Upper lobe of left lung (tissue), 6 donors: ENCODE measurements at places on chromosomes 12 and 14.

GRCh38 chr12:5376591-5377207 lies 55.2 kb upstream of the NTF3 start:
- no peak for DNase-seq

GRCh38 chr12:56983386-56983785 lies 23.0 kb downstream of the ZBTB39 start:
- no peak for DNase-seq

GRCh38 chr14:26531894-26532293 lies 65.9 kb downstream of the NOVA1 start:
- no peak for DNase-seq

- no peak for DNase-seq
Observed at GRCh38 chr14:96754845-96755184, 42.4 kb upstream of the VRK1 start.

- DNase-seq: no peak
Observed at GRCh38 chr14:68527329-68527851, 265.5 kb downstream of the ZFP36L1 start.

GRCh38 chr14:29865299-29865698 lies 62.3 kb downstream of the PRKD1 start:
- no peak for DNase-seq

DNA sequence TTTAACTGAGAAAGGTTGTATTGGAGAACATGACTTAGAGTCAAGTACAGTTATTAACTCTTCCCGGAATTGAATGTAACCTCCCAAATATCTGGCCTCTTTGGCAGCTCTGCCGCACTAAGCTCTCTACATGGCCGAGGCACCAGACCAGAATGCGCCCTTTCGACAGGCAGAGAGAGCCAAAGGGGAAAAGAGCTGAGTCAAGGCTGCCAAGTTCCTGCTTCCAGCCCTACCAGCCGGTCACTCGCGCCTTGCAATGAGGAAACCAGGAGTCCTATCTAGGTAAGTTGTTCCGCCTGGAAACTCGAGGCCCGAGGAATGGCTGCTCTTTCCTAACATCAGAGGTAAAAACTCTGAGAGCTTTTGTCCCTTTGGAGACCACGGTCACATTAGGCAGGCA lies 172.2 kb downstream of the BRMS1L start:
- DNase-seq: no peak

- no peak for DNase-seq
Observed at GRCh38 chr12:32254260-32254956, 144.9 kb upstream of the FGD4 start.

GRCh38 chr12:113170926-113171325 lies 14.4 kb downstream of the DDX54 start:
- no peak for DNase-seq

DNA sequence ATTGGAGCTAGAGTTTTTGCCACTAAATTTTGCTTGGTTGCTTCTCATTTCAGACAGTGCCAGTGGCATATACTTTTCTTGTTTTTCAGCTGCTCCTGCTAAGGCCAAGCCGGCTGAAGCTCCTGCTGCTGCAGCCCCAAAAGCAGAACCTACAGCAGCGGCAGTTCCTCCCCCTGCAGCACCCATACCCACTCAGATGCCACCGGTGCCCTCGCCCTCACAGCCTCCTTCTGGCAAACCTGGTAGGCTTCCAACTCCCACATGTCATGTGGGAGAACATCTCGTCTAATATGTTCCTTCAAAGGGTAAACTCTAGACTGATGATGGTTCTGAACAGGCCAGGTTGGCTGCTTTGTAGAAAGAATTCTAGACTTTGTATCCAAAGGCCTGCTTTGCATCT lies 11.0 kb downstream of the DLST start:
- DNase-seq: no peak

DNA sequence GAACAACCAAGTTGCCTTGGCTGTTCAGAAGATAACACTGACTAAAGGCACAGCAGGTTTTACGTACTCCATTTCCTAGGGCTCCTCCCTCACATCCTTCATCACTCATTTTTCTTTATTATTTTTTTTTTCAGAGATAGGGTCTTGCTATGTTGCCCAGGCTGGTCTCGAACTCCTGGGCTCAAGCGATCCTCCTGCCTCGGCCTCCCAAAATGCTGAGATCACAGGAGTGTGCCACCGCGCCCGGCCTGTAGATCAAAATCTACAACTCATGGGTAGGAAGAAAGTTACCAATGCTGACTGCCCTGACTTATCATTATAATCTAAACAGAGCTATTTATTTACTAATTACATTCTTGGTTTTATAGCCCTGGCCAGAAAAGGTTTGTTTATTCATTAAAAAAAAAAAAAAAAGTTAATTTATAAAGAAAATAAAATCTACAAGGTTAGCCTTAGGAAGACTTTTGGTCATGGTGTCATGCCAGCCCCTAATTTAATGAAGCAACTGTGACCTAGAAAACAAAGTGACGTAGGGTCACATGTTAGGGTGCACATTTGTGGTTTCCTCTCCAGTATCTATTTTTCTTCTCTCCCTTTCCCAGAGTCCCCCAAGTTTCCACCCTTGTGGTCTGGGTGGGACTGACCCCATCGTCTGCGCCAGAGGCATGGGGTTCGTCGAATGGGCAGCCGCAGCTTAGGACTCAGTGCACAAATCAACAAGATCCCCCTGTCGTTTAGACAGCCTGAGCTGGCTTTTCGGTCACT lies 19.0 kb upstream of the FOXN3 start:
- no peak for DNase-seq

DNA sequence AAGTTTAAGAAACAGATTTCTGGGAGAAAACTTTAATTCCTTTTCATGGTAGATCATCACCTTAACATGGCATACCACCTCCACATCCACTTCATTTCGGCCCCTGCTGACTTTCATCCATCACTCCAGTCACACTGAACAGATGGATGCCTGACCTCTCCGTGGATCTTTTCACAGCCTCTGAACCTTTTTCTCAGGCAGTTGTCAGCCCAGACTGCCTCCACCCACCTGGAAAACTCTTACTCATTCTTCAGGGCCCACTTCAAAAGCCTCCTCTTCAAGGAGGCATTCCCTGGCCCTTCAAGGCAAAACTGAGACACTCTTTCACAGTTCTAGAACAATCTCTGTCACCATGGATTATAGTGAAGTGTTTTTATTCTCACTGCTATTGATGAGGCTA lies 52.9 kb downstream of the GXYLT1 start:
- DNase-seq: no peak

- DNase-seq: no peak
Observed at GRCh38 chr12:46548605-46549071, 176.1 kb upstream of the SLC38A2 start.

DNA sequence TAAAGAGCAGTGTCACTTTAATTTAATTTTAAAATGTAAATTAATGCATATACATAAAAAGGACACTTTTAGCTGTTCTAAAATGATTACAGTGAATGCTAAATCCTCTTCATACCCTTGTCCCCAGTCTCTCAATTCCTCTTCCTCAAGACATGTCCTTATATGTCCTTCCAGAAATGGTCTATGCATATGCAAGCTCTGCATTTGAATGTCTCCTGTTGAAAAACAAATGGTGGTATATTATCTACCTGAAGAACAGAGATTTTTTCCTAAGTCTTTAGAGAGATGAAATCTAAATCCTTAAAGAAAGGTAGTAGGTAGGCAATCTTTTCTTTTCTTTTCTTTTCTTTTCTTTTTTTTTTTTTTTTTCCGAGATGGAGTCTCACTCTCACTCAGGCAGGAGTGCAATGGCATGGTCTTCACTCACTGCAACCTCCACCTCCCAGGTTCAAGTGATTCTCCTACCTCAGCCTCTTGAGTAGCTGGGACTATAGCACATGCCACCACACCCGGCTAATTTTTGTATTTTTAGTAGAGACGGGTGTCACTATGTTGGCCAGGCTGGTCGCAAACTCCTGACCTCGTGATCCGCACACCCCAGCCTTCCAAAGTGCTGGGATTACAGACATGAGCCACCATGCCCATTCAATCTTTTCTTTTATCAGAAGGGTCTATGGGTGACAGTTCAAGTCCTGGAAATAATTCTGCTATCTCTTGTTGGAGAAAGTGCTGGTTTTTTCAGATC lies 180.5 kb downstream of the PRKCH start:
- DNase-seq: no peak

- no peak for DNase-seq
Observed at GRCh38 chr12:16175840-16176239, 101.6 kb downstream of the SLC15A5 start.

DNA sequence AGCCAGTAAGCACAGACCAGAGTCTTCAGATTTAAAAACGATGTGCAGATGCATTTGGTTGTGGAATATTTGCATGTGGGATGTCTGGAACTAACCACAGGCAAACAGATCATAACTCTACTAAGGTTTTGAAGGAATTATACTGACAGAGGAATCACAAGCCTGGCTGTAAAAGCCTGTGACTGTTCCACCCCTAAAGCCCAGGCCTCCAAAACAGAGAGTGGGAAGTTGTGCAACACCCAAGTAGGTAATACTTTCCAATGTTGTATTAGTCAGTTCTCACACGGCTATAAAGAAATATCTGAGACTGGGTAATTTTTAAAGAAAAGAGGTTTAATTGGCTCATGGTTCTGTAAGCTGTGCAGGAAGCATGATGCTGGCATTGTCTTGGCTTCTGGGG lies 68.1 kb upstream of the DCD start:
- DNase-seq: no peak

DNA sequence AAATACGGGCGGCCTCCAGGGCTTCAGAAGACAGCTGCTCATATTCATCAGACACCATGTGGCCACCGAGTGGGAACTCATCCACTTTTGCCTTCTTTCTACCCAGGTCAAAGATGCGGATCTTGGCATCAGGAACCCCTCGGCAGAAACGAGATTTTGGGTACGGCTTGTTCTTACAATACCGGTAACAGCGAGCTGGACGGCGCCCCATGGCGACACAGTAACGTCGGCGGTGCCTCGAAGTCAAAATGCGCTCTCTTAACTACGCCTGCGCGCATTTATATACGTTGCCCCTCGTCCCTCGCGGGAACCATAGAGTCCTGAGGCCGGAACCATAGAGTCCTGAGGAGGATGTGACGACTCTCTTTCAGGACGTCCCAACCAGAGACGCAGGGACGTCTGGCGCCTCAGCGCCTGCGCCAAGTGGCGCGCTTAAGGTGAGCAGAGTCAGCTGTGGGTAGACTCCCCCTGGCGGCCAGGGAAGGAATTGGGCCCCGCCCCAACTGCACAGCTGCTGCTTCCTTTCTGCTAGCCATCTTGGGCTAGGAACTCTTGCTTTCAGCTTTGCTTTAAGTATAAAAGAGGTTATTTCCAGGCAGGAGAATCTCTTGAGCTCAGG lies at the start of gene RPL10L:
TSS of gene RPL10L (minus strand) at position 256 of the 619 bp plus-strand sequence. CDS start at position 211, 45 bp downstream.
- DNase-seq: no peak

DNA sequence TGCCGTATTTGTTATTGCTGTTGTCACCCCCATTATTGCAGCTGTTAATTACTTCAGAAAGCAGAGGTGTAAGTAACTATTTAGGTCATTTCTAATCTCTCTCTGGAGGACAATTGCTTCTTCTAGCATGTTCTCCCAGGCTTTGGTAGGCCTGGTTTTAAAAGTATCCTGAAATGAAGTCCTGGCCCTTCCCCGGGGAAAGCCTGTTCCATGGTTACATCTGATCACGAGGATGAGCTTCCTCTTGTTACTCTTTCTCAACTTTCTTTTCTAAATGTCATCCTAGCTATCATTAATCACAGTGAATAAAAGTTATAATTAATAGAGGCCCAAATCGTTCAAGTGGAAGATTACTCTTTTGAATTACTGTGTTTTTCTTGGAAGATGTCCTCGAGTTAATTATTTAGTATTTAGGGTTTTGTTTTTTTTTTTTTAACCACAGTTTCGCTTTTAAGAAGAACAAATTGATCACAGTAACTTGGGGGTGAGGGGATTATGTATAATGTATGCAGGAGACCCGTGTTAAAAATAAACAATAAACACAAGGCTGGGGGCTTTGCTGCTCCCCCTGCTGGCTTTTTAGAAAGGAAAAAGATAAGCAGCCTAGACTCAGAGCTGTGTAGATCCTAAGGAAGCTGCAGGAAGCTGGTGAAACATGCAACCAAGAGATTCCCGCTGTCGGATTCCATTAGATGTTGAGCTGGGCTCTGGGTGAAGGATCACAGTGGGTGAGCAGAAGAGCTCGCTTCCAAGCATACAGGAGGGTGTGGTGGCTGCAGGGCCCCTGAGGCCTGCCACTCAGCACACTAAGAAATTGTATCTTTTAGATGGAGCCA lies 420.1 kb downstream of the FUT8 start:
- no peak for DNase-seq

DNA sequence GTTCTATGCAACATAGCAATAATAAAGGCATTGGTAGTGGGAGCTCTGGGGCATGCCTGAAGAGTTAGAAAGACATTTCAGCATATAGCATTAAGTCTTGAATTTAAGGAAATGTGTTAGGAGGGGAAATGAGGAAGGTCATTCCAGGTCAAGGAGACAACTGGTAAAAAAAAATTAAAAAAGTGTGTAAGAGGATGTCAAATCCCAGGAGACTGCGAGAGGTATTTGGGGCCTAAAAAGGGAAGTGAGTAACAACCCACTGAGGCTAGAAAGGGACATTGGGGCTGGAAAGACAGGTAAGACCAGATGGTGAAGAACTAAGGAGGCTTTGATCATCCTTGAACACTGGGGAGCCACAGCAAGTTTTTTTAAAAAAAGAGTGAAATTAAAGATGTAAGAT lies 152.9 kb downstream of the SLC25A21 start:
- no peak for DNase-seq

DNA sequence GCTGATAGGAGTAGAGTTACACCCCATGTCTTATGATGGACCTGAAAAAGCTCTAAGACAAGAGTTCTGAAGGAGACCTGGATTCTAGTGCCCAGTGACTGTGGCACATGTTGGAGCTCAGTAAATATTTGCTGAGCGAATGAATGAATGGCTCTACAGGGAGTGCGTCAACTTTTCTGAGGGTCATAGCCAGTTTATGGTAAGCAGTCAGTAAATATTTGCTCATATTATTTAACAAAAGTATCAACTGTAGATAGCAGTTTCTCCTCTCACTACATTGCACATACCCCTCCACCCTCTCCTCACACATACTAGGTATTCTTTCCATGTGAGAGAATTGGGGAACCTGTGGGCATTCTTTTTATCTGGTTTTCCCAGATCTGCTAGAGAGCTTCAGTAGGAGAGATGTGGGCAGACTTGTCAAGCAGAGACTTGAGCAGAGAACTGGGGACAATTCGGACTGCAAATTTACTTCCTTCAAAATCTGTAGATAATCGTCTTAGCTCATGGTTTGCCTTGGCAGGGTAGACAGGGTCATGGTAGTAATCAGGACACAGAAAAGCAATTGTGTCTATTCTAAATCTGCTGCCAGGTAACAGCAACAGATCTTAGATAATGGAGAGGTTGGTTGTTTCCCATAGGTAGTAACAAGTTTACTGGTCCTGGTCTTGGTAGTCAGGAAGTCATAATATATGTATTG lies 5.7 kb downstream of the SLC4A8 start:
- no peak for DNase-seq
